Kidney tubule cell (primary cell): ENCODE measurements at places on chromosomes 6 and 20.
A peak's percentile ranks its signal among the peaks of the same experiment; 100 is the strongest.

GRCh38 chr6:11971154-11971553, 41.0 kb upstream of the HIVEP1 start:
- DNase-seq = no peak

DNA sequence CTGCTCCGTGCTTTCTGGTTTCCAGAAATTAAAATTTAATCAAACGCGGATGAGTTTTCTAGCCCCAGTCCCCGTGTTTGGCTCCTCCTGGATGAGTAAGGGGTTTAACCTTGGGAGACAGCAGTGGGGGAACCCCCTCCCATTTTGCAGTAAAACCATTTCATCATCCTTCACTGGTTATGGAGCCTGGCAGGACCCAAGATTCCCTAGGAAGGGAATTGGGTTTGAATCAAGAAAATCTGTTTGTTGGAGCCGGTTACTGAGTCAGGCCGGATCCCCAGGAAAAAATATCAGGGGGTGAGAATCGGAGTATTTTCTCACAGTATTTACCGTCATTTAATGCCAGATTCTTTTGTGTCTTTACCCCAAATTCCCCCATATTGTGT, 754 bp downstream of the YWHAB start:
- DNase-seq = no peak

DNA sequence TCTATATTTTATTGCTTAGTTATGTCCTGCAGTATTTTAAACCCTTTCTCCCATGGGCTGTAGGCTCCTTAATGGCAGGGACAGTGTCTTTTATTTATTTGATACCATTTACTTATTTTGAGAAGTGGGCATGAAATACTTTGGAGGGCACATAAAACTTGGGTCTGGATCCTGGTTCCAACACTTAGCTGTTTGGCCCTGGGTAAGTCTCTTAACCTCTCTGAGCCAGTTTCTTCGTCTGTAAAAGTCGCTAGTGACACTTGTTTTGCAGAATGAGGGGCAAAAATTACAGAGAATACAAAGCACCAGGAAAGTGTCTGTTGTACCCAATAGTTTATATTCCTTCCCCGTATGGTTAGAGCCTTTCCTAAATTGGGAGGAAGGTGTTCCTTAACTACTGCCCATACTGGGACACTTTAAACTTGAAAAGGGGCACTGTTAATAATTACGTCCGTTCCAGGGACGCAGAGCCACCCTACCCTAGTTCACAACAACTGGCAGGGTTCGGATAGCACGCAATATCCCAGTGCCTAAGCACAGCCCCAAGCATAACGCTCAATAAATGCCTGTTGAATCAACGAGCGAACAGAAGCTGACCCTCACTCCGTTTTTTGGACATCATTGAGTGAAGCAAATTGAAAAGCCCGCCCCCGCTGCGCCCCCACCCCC, 6.0 kb upstream of the ARMC12 start:
- DNase-seq = no peak

- DNase-seq = peak; percentile 61
Observed at GRCh38 chr6:32852844-32853540, 512 bp downstream of the TAP1 start.

- no peak for DNase-seq
Observed at GRCh38 chr20:39961637-39962244, 727.3 kb downstream of the MAFB start.

DNA sequence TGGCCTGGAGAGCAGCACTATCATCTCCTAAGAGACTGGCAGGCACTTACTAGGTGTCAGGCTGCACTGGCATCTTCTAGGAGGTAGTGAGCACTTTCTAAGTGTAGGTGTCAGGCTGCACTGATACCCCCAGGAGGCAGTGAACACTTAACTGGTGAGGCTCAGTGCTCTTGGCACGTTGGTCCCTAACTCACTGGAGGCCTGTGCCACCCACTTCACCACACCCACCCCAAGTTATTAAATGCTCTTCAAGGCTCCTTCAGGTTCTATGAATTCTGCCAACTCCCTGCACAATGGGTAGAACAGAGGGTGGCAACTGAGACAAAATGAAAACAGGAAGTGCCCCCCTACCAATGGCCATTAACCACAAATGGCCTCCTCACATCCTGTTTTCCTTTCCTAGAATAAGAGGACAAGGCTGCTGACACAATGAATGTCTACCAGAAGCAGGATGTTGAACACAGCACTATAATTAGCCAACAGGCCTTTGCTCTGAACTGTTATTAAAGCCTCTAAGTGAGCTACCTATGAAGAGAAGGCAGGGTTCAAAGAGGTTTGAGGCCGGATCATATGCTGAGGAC, 29.4 kb downstream of the NCOA5 start:
- peak; percentile 4 for DNase-seq

- DNase-seq = peak; percentile 35
Observed at GRCh38 chr20:34604980-34605788, 46.7 kb downstream of the MAP1LC3A start.

DNA sequence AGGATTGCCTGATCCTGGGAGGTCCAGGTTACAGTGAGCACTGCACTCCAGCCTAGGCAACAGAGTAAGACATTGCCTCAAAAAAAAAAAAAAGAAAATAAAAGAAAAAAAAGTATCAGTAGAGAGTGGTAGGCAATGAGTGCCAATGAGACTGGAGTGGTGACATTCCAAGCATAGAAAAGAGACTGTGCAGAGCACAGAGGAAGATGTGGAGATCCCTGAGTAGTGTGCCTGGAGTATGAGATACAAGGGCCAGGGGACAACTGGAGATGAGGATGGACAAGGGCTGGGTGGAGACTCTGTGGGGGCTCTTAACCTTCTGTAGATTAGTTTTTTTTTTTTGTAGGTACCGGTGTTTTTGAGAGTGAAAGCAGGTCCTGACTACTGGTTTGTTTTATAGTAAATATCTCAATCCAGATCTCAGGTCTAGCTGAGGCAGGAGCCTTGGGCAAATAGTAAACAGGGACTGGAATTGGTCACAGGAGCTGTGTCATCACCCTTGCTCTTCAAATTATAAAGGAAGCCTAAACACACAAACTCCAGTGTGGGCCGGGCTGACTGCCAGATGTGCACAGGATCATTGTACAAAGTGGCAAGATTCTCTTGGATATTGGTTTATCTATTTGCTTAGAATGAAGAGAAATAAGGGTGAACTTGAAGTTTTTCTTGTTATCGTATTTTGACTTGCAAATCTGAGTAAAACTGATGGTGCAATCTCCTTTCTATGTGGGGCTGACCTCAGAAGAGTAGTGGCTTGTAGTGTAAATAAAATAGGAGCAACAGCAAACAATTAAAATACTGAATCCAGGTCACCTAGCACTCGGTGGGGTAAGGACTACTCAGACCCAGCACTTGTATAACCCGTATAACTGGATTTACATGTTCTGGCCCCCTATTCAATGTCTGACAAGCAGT, 144.9 kb downstream of the SOX4 start:
- peak; percentile 18 for DNase-seq

DNA sequence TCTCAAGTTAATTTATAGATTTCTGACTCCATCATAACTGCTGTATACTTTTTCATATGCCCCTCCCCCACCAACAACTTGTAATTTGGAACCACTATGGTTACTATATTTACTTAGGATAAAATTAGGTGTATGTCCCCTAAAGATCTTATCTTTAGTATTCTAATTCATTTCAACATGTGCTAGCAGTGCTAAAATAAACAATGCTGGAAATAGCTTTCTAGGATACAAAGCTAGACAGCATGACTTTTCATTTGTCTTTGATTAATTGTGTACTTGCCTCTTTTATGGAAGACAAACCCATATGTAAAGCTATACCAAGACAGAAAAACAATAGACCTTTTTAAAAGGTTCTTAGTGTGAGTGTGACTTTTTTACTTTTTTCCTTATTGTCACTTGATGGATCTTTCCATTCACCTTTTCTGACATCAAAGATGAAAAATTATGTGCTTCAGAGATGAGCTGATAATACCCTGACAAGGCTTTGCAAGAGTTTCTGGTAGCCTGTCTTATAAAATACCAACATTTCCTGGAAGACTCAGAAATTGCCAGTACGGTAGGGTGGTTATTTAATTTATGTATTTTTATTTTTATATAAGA, 31.2 kb upstream of the POPDC3 start:
- DNase-seq = no peak

- DNase-seq = no peak
Observed at GRCh38 chr20:32798046-32798981, 21.4 kb upstream of the MAPRE1 start.

- DNase-seq = no peak
Observed at GRCh38 chr20:19269737-19270340, 57.4 kb downstream of the SLC24A3 start.

- peak; percentile 56 for DNase-seq
Observed at GRCh38 chr6:96899019-96899418, 1.3 kb upstream of the NDUFAF4 start.

- DNase-seq = no peak
Observed at GRCh38 chr20:63054681-63055240, 48.0 kb upstream of the BHLHE23 start.

- DNase-seq = no peak
Observed at GRCh38 chr20:36268440-36269342, 32.4 kb downstream of the AAR2 start.

DNA sequence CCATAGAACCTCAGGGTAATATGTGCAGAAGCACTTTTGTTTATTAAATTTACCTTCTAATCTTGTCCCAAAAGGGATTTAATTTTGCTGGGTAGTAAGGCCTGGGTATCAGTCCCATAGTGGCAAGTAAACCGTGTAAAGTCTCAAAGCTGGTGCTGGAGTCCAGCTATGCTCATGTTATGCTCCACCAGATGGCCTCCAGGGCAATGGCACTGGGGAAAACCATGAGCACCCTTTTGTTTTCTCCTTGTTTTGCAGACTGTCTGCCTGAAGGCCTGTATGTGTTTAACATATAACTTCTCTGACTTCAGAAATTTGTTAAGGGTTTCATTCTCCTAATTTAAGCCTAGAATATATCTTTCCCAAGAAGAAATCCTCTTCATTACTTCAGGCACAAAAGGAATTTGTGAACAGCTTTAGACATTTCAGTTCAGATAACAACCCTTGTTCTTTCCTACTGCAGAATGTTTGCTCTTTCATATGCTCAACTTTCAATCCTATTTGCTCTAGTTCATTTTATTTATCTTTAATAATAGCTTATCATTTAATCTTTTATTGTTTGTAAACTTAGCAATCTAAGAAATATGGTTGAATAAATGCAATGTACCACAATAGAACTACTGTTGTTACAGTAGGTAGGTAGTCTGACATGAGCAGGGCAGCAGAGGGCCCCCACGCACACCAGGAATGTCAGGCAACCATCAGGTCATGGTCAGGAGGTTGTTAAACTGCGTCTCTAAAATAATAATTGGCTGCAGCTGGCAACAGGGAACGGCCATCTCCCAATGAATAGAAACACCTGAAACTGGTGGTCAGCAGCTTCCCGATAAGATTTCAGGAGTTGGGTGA, 162.8 kb downstream of the TENT5A start:
- no peak for DNase-seq

DNA sequence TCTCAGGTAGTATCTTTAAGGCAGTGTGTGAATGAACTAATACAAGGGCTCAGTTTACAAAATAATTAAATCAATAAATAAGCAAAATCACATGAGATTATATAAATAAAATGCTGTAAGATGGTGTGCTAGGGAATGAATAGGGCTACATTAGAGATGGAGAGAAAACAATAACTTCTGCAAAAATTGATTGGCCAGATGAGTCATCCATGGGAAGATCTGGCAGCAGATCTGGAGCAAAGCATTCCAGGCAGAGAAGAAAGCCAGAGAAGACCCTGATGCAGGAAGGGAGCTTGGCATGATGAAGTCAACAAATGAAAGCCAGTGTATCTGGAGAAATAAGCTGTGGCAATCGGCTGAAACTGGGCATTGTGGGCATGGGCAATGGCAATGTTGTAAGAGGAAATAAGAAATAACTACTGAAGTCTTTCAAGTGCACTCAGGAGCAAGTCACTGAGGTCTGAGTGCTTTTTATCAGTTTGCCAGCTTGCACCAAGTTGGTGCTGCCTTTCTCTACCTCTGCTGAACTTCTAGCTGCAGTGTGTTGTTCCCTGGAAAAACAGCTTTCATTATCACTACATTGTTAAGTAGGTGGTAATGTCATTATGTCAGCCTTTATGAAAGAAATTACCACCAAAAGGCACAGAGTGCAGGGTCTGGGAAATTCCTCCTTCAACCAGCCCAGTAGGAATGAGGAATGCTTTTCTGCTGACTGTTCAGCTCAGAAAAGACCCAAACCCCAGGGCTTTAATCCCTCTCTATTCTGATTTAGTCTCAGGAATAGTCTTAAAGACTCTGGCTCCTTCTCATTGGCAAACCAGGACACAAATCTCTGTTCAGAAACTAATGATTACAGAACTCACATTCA, 231.6 kb downstream of the HTR1B start:
- peak; percentile 1 for DNase-seq

- DNase-seq = no peak
Observed at GRCh38 chr6:120363429-120363828, 970.9 kb downstream of the TBC1D32 start.

DNA sequence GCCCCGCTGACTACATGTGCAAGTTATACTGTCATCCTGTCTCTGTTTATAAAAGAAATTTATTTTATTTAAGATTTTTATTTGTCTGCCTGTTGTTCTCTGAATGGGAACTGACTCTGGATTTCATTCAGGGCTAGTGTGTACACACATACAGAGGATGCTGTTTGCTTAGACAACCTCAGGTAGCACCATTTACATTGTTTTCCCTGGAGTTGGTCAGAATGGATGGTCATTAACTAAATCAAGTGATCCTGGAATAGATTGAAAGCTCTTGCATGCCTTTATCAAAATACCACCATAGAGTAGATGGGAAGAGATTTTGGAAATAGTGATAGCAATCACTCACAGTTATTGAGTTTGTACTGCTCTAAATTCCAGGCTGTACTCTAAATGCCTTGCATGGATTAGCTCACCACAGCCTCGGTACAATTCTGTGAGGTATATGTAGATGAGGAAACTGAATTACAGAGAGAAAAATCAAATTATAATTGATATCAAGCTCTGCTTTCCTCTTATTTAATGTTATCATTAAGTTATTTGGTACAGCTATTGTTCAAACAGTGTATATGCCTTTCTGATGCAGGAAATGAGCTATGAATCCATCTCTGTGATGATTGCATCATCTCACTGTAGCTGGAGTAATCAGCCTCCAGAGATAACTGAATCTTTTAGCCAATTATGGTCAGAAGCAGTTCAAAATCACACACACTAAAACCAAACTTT, 51.9 kb downstream of the RNF217 start:
- DNase-seq = peak; percentile 39

GRCh38 chr6:156830126-156830525, 52.9 kb downstream of the ARID1B start:
- DNase-seq = no peak

- peak; percentile 64 for DNase-seq
Observed at GRCh38 chr20:50221501-50222308, 31.1 kb downstream of the CEBPB start.
